ENCODE measurements at places on chromosomes 3 and 15.
A peak's percentile ranks its signal among the peaks of the same experiment; 100 is the strongest.

GRCh38 chr3:28726840-28727239 is 378.2 kb upstream of the AZI2 start:
- no peak for DNase-seq

DNA sequence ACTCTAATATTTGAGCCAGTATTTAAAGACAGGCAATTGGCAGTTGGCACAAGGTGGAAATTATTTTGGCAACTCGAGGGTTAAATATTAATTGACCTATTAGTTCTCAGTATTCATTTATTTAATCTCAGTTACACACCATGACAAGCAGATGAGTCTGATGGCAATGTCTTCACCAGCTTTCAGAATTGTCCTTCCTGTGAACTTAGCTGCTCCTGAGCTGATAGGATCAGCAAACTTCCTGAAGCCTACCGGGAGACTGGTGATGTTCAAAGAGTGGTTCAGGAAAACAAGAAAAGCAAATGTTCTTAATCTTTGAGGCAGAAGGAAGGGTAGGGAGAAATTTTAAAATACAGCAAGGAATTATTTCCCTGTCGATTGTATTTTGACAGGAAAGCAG is 522.2 kb downstream of the SOX2 start:
- no peak for DNase-seq

DNA sequence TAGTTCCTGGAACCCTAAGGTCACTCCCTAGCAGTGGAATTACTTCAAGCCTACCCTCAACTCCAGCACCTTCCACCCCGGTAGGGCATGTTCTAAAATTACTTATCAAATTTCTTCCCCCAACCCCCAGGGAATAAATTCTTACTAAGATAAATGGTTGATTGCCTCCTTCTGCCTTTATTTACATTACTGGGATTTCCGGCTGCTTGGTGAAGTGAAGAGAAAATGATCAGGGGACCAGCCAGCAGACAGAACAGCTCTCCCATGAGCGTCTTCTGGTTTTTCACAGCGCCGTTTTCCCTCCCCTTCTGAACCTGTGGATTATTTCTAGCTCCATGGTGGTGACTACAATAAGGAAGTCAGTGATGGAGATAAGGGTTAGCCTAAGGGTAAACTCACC is 521.5 kb upstream of the PPP2R3A start:
- DNase-seq = no peak

DNA sequence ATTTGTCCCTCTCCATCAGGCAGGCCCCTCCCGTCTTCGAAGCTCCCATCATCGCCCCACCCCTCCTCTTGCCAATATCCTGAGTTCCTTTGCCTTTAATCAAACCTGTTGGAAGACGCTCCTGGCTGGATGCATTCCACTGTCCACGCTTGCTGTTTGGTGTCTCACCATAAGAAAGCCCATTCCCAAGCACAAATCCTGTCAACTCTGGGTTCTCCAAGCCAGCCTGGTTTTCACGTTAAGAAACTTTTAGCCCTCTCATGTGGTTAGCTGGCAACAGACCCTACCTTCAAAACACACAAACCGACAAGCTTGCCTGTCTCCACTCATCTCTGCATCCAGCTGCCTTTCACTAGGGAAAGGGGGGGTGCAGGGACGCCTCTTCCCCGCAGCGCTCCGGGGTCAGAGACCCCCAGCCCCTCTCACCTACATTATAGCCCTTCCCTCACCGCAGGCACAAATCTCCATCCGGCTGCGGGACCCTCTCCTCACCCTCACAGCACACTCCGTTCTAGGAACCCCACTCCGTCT is 1.1 kb downstream of the GORASP1 start:
- DNase-seq = no peak

DNA sequence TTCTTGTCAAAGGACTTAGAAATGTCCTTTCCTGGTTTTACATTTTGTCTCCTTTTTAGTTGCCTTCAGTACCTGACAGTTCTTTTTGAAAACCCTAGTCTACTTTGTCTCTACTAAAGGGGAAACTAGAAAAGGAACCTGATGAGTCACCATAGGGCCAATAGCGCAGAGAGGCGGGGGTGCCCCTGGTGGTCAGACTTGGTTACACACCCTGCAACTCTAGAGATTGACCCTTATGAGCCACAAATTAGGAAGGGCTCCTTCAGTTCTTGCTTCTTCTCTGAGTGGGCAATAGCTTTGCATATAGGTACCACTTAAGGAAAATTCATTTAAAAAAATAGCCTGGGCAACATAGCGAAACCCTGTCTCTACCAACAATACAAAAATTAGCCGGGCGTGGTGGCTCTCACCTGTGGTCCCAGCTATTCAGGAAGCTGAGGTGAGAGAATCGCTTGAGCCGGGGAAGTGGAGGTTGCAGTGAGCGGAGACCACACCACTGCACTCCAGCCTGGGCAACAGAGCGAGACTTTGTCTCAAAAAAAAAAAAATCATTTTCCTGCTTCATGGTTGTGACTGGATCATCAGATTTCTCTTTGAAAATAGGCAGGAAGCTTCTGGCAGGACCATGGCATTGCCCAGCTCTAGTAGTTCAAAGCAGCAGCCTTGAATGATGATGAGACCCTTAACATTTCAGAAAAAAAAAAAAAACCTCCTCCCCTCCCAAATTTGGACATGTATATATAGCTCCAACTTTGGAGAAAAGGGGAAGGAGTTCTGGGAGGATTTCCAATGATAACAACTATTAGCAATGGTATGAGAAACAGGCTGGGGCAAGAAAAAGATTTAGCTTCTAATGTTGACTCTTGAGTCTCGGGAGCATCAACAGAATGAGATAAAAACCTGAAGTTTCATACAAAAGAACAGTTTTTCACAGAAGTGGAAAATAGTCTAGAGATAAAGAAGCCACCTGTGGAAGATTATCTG is 45.2 kb upstream of the RASA2 start:
- peak; percentile 43 for DNase-seq

GRCh38 chr3:184611607-184612281 is 50.2 kb downstream of the EPHB3 start:
- no peak for DNase-seq

GRCh38 chr3:69409011-69409410 is 23.1 kb upstream of the FRMD4B start:
- DNase-seq = no peak

DNA sequence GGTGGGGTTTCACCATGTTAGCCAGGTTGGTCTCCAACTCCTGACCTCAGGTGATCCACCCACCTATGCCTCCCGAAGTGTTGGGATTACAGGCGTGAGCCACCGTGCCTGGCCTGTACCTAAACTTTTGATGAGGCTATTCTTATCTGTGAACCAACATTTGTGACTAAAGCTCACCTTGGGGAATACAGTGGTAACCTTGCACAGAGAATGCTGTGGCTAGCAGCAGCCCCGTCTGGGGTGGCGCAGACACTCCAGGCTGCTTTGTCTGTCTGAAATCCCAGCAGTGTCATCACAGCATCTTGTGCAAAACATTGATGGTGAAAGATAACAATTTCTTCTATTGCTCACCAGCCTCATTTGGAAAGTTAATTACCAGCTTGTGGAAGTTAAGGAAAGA is 58.9 kb downstream of the CMTM8 start:
- no peak for DNase-seq

DNA sequence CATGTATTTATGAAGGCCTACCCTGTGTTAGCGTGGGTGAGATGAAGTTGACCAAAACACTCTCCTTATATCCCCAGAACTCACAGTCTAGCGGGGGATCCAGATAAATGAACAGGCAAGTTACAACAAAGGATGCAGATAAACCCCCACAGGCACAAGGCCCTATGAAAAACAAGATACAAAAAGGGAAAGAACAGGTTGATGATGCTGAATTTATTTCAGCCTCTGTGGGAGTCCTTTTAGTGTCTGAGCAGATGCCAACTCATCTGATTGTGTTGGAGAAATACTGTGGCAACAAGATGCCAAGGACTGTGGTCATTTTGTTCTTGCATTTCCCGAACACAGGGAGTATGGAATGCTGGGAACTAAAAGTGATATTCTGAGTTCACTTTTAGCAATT is 300.0 kb downstream of the CHST2 start:
- no peak for DNase-seq

DNA sequence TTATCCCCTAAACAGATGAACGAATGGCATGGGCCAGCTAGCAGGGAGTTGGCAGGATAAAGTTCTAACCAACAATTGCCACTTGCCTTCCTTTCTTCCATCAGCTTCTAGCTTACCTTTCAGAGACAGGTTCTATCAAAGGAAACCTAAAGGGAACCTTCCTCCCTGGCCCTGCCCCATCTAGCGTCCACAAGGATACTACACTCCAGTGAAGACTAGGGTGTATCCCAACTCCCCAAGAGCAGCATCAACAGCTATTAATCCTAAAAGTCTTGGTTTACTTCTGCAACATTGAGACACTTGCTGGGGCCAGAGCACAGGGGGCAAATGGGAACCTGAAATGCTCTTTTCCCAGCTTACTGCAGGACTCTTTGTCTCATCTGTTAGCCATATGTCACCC is 37.0 kb upstream of the TMC3 start:
- DNase-seq = no peak

DNA sequence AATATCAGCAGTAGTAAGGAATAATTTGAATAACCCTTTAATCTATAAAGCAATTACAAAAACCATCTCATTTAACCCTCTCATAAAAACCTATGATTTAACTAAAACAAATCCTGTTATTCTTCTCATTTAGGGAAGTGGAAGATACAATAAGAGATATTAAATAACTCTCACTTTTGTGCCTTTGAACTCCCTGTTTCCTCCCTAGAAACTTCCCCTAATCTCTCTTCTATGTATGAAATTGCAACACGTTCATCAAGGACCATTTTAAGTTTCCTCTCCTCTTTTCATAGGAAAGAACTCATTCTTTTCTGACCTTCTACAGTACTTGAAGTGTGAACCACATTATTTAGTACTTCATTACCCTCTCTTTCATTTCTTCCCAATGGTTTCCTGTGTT is 18.8 kb upstream of the FAM81A start:
- no peak for DNase-seq

DNA sequence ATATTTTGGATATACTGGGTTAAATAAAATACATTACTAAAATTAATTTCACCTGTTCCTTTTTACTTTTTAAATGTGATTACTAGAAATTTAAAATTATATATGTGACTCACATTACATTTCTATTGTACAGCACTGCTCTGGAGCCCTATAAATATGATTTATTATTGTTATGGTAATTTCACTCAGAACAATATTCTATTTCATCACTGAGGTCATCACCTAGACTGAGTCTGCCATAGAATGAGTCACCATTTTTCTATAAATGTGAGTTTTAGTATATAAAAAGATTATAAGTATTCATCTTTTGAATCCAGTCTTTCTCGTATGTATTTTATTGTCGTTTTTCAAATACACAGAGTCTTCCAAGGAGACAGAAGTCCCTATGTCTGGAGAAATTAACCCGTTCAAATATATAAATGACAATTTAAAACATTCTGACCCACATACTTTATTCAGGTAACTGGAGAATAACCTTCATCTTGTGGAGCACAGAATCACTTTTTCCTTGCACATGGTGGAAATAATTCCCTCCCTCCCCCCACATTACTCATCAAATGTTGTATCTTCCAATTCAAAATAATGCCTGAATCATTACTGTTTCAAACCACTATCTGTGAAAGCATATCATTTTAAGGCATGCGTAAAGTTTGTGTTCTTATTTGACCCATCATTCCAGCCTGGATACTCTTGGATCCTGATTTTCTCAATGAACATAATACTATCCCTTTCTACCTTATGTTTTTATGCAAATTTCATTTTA is 30.0 kb downstream of the CHST14 start:
- DNase-seq = no peak

- no peak for DNase-seq
These were observed 16.9 kb upstream of the RAB7A start for GRCh38 chr3:128709038-128709437.

GRCh38 chr3:37594873-37595783 is 266.6 kb upstream of the CTDSPL start:
- DNase-seq = no peak

- peak; percentile 35 for DNase-seq
These were observed at the start of gene C3orf52 for GRCh38 chr3:112086076-112086854. Gene C3orf52, plus strand, starts transcription at chr3:112086389. Its CDS starts 19 bp downstream, at chr3:112086408.

DNA sequence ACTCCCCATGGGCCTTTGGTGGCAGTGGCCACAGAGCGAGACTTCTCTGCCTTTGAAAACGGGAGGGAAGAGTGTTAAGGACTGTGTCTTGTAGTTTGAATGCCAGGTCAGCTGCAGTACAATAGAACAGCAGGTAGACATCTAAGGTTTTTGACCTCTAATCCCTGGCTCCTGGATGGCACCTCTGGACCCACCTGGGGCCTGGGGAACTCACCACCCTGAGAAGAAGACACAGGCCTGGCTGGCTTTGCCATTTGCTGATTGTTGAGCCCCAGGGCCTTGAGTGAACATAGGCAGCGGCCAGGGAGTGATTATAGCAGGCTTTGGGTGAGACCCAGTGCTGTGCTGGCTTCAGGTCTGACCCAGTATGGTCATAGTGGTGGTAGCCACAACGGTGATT is 66.4 kb downstream of the ZMAT3 start:
- DNase-seq = no peak

DNA sequence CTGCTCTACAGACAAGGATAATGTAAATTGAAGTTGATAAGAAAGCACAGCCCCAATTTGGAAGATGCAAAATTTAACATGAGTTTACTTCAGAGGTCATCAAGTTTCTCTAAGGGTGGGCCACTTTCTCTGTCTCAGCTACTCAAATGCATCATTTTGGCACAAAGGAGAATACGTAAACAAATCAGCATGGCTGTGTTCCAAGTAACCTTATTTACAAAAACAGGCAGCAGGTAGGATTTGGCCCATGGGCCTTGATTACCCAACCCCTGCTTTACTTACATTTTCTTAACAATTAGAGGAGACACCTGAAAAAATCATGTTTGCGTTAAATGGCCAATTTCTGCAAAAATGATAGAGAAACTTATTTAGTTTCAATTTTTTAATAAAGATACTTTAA is 181.7 kb downstream of the GBE1 start:
- no peak for DNase-seq

GRCh38 chr3:66738625-66739365 is 238.0 kb upstream of the LRIG1 start:
- DNase-seq = no peak

- DNase-seq = no peak
These were observed 479.5 kb upstream of the AGTR1 start for GRCh38 chr3:148218222-148218621.

- no peak for DNase-seq
These were observed 81.9 kb downstream of the CHL1 start for GRCh38 chr3:278300-279064.

Measured in activated CD8-positive, alpha-beta memory T cell treated with anti-CD3 and anti-CD28 coated beads for 48 hours (primary cell).